Activated CD8-positive, alpha-beta memory T cell treated with anti-CD3 and anti-CD28 coated beads for 1 hour (primary cell): ENCODE measurements at places on chromosomes 6 and 20.

DNA sequence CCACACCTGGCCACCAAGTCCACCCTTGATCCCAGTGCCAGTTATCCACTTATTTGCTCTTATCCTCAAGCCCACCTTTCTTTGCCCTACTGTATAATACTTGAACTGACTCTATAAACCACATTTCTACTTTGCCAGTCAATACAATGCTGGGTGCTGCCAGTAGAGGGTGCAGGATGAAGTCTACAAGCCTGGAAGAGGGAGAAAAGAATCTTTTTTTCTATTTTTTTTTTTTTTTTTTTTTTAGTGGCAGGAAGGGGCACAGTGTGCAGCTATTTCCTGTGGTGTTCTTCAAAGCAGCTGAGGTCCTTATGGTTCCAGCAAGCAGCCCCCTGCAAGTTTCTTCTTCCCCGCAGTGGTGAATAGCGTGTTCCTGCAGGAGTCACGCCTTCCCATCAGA lies 22.2 kb upstream of the GABRR1 start:
- DNase-seq = no peak

DNA sequence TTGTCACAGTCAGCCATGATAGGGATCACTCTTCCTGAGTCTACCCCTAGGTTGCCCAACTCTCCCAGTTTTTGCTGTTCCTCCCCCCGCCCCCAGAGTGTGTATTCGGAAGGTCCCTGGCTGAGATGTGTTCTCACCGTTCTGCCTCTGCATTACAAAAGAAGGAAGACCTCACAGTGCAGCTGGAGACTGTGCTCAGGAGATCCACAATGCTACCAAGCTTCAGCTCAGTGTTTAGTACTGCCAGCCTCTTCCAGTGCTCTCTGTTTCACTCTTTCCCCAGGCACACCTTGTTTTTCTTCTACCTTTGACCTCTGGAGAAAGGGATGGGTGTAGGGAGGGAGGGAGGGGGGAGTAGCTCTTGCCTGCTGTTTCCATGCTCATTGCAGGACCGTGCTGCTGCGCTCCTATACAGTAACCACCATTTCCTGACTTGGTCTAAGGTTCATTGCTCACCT lies 13.4 kb upstream of the MOCS1 start:
- no peak for DNase-seq

GRCh38 chr6:128235556-128235955 lies 284.8 kb downstream of the PTPRK start:
- DNase-seq = no peak

GRCh38 chr20:13229538-13229937 lies 8.5 kb downstream of the ISM1 start:
- DNase-seq = no peak

- no peak for DNase-seq
Measured at GRCh38 chr6:72855471-72855870, 233.6 kb downstream of the KCNQ5 start.

DNA sequence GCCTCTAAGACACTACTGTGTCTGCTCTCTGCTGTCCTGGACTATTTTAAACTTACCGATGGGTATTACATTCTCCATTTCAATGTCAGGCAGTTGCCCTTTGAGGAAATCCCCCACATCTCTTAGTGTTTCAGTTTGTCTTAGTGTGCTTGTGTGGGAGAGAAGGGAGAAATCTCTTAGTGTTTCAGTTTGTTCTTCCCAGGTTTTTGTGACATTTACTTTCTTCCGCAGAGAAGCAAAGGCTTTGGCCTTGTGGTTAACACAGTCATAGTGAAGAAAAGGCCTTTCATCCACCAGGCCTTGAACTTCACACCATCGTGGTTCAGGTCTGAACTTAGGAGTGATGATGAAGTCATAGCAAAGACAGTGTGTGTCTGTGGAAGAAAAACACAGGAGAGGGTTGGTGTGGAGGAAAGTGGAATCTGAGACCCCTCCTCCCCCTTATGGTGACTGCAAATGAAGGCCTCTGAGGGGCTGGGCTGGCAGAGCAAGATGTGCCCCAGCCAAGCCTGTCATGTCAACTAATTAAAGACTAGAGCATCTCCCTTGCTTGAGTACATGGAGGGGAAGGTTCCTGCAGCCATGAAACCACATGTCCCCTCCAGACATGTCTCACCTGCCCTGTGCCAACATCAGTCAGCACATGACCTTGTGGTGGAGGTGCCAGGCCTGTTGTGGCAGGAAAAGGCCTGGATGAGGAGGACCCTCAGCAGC lies 23.9 kb downstream of the RAET1L start:
- no peak for DNase-seq

- DNase-seq = no peak
Measured at GRCh38 chr6:112251171-112251875, 3.0 kb downstream of the LAMA4 start.

GRCh38 chr6:128519931-128520435 lies 416 bp downstream of the PTPRK start:
- no peak for DNase-seq

DNA sequence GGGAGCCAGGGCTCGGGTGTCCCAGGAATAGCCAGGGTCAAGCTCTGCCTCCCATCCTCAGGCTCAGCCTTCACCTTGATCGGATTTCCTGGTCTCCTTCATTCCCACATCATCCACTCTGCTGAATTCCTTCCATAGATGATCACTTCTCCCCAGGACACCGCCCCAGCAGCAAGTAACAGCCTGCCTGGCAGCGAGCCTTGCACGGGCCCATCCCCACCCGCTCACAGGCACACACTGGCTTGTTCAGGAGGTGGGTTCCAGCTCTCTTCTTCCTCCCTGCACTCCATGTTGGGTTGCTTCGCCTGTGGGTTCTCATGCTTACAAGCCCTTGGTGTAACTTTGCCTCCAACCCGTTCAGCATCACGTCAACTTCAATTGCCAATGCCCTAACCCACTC lies 113.0 kb upstream of the IYD start:
- DNase-seq = no peak

- DNase-seq = no peak
Measured at GRCh38 chr6:12331951-12332749, 42.0 kb downstream of the EDN1 start.

GRCh38 chr6:82720992-82721391 lies 344.6 kb downstream of the UBE3D start:
- no peak for DNase-seq

- DNase-seq = no peak
Measured at GRCh38 chr20:8640461-8640860, 428.4 kb upstream of the PLCB4 start.

DNA sequence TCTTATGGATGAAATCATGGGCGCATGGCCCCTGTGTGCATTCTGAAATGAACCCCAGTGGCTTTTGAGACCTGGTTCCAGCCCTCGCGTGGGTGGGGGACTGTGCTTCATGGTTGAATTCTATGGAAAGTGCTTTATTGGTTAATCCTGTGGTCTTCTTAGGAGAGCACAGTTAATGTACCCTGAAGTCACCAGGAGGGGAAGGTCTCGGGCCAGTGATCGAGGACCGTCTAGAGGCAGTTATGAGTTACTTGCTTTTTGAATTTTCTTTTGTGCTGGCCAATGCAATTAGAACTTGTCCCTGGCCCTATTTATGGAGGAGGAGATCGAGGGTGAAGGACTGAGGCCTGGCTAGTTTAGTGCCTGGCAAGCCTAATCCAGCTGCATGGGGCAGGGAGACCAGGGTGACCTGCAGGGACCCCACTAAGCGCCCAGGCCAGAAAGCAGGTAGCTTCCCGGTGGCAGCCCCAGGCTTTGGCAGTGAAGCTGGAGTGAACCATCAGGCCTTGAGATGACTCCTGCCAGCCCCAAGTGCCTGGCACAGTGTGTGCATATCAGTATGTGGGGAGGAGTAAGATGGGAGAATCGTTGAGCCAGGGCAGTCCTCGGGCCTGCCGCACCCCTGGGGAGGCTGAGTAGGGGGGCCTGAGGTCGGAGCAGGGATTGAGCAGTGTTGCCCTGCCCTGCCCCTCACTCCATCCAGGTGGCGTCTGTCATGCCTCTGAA lies 144.6 kb upstream of the RNF24 start:
- DNase-seq = no peak

DNA sequence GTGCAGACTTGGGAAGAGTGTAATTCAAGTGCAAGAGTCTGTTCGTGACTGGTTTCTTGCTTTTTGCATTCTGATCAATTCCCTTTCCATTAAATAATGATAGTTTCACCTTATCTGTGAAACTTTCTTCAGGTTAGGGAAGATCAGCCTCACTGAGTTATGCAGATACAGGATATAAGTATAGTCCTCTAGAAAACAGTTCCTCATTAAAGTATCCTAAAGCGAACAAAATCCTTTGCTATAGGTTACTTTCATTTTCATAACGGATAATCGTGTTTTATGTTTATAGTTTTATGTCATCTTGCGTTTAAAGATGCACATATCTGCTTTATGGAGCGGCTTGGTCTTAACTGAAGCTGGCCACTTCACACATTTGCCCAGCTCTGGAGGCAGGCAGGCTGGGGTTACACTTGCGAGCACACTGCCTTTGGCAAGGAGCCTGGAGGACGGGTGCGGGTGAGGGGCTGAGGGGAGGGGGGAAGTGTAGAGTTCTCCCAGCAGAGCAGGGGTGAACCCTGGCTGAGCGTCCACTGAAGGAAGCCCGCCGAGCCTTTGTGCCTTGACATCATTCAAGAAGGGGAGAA lies 123.5 kb upstream of the IFNGR1 start:
- no peak for DNase-seq

- DNase-seq = no peak
Measured at GRCh38 chr6:15553736-15554294, 109.0 kb downstream of the DTNBP1 start.

- DNase-seq = no peak
Measured at GRCh38 chr6:16758163-16758975, 2.9 kb downstream of the ATXN1 start.

DNA sequence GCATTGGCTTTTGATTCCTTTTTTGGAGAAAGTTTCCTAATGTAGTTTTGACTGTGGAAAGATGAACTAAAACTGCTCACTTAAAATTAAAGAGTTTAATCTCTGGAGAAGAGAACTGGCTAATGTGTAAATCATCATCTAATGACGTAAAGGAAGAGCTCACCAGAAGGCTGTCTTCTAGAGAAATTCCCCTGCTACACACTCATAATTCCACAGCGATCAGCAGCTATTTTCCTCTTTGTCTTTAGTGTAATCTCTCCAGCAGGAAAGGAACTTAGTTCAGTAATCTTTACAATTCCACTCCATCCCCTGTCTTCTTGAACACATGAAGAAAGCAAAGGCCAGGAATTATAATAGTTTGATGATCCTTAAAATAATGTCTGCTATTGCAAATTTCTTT lies 15.8 kb downstream of the SPTLC3 start:
- DNase-seq = no peak

DNA sequence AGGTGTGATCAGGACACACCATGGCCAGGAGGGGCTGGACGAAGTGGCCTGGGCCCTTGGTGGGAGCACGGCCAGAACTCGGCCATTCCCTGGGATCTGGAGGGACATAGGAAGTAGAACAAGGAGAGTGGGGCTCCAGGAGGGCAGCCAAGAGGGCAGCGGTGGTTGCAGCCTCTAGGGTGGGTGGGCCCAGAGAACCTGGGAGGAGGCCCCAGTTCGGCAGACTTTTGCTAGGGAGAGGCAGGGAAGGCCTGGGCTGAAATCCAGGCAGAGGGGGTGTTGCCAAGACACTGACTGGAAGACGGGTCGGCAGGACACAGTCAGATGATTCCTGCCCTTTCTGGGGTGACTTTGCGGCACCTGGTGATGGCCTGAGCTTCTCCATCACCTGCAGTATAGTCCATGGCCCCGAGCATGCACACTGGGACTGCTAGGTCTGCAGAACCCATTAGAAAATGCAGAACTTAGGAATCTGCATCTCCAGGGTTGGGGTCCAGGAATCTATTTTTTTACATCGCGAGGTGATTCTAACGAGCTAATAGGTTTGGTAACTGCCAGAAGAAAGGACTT lies 224.8 kb downstream of the SYNDIG1 start:
- no peak for DNase-seq

DNA sequence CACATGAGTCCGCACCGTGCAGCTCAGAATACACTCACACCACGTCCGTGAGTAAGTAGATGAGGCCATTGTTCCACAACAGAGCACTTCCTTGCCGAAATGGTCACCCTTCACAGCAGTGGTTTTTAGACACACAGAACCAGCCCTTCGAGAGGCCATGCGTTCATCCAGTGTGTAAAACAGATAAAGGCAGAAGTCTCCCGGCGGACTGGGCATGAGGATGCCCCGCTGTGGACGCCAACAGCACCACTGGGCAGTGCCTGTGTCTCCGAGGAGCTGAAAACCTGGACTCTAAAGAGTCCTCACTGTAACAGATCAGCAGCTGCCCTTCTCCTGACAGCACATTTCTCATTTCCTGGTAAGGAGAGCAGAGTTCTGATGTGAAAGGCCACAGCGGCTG lies 75.2 kb downstream of the WDR27 start:
- no peak for DNase-seq

DNA sequence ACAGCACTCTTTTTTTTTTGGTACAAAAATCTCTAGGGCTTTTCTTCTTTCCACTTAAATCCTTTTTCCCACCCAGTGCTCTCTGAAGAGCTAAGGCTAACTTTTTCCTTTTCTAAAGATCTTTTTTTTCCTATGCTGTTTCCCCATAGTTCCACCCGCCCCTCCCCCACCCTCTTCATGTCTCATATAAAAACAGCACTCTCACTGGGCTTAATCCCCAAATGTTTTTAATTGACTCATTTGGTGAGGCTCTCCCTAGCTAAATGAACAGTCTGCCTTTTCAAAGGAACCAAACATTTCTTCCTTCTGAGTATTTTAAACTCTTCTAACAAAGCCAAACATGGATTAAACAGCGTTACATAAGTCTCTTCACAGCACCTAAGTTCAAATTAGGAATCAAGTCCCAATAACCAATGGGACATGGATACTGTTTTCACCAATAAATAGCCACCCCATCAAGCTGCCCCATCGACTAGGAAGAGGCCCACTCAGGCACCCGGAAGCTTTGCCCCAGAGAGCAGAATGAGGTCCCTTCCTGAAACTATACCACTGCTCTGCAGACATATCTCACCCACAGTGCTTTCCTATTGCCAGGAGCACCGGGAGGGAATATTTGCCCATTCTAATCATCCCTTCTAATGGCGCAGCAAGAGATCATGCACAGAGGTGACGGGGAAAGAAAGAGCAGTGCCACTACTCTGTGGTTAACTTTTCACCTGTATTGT lies 63.7 kb downstream of the ATXN1 start:
- no peak for DNase-seq

- no peak for DNase-seq
Measured at GRCh38 chr6:144278659-144279314, 6.3 kb upstream of the UTRN start.

- no peak for DNase-seq
Measured at GRCh38 chr6:130858498-130859160, 31.4 kb downstream of the SMLR1 start.

DNA sequence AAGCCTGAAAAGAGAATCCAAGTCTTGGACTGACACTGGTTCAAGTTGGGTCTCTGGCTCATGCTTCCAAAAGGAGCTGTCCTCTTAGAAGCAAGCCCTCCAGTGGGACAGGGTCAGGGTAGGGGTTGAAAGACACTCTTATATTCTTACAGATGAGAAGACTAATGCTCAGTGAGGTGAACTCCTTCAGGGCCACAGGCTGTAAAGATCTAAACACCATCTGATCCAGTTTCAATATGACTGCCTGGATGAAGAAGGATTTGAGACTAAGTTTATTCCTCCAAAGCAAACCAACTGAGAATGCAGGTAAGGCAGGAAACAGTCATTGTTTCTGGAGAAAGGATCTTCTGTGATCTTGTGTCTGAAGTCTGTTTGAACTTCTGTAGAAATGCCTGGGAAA lies 99.0 kb upstream of the TAB2 start:
- no peak for DNase-seq

- no peak for DNase-seq
Measured at GRCh38 chr6:169707772-169708171, 5.8 kb downstream of the C6orf120 start.

GRCh38 chr6:161010418-161010817 lies 18.8 kb downstream of the MAP3K4 start:
- no peak for DNase-seq
